ENCODE measurements at places on chromosomes 13 and 19. TPM values are rescaled to one million over a fixed set of nuclear protein-coding genes. Genes with fewer than 3 reads are reported as not detected.

DNA sequence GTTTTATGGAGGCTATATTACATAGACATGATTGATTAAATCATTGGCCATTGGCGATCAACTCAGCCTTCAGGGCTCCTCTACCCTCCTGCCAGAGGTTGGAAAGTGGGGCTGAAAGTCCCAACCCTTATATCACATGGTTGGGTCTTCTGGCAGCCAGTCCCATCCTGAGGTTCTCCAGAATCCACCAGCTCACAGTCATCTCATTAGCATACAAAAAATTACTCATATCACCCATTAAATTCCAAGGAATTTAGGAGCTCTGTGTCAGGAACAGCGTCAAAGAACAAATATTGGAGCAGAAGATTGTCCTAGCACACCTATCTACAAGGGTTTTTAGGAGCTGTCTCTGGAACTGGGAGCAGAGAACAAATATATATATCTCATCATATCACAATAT is 39.4 kb upstream of the FARP1 start:
- no peaks in the 10 kb centered on the region for H3K27me3 ChIP-seq
- DNase-seq: no peak
- no peak overlapping the region for H3K4me3 ChIP-seq

- no peak for DNase-seq
- peaks cover 14% of the 10 kb centered on the region for H3K36me3 ChIP-seq
- H3K4me1 ChIP-seq: peaks cover 23% of the 10 kb centered on the region
- peaks cover 2% of the 10 kb centered on the region for H3K27me3 ChIP-seq
- H3K4me3 ChIP-seq: no peak overlapping the region
- peak overlapping the region; percentile 40 for H3K27ac ChIP-seq
Observed at GRCh38 chr19:1231729-1232637, 5.8 kb downstream of the CBARP start.

- peak; percentile 67 for DNase-seq
- peaks cover 5% of the 10 kb centered on the region for H3K4me1 ChIP-seq
- peak overlapping the region; percentile 33 for H3K4me3 ChIP-seq
- peaks cover 16% of the 10 kb centered on the region for H3K27me3 ChIP-seq
Observed at GRCh38 chr19:1076951-1077350, 10.0 kb downstream of the ARHGAP45 start.

DNA sequence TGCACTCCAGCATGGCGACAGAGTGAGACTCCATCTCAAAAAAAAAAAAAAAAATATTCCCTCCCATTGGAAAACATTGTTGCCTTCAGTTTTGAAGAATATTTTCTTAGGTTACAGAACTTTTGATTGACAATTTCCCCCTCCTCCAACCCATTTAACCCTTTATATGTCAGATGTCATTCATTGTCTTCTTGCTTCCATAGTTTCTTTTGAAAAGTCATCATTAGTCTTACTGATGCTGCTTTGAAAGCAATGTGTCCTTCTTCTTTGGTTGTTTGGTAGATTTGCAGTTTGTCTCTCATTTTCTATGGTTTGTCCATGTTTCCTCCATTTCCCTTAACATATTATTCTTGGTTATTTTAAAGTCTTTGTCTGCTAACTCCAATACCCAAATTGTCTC is 25.4 kb downstream of the ZNF558 start:
- no peak overlapping the region for H3K27ac ChIP-seq
- peaks cover 86% of the 10 kb centered on the region for H3K36me3 ChIP-seq
- no peaks in the 10 kb centered on the region for H3K27me3 ChIP-seq
- H3K4me1 ChIP-seq: no peaks in the 10 kb centered on the region

GRCh38 chr13:74770361-74770760 is 636.2 kb upstream of the KLF12 start:
- no peaks in the 10 kb centered on the region for H3K36me3 ChIP-seq
- no peaks in the 10 kb centered on the region for H3K4me1 ChIP-seq
- DNase-seq: no peak
- no peak overlapping the region for H3K4me3 ChIP-seq
- H3K27ac ChIP-seq: no peak overlapping the region

- DNase-seq: no peak
- H3K27ac ChIP-seq: no peak overlapping the region
- no peaks in the 10 kb centered on the region for H3K27me3 ChIP-seq
- H3K4me3 ChIP-seq: no peak overlapping the region
- no peaks in the 10 kb centered on the region for H3K36me3 ChIP-seq
Observed at GRCh38 chr13:23684647-23685046, 114.4 kb downstream of the TNFRSF19 start.

DNA sequence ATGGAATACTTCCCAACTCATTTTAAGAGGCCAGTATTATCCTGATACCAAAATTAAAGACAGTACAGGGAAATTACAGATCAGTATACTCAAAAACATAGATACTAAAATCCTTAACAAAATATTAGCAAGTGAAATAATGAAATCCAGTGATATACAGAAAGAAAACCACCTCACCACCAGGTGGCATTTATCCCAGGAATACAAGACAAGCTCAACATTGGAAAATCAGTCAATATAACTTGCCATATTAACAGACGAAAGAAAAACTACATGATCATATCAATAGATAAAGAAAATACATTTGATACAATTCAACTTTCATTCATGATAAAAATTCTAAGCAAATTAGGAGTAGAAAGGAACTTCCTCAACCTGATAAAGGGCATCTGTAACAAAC is 6.7 kb upstream of the GNA15 start:
- no peaks in the 10 kb centered on the region for H3K27me3 ChIP-seq
- H3K4me1 ChIP-seq: no peaks in the 10 kb centered on the region
- DNase-seq: no peak
- no peak overlapping the region for H3K27ac ChIP-seq

DNA sequence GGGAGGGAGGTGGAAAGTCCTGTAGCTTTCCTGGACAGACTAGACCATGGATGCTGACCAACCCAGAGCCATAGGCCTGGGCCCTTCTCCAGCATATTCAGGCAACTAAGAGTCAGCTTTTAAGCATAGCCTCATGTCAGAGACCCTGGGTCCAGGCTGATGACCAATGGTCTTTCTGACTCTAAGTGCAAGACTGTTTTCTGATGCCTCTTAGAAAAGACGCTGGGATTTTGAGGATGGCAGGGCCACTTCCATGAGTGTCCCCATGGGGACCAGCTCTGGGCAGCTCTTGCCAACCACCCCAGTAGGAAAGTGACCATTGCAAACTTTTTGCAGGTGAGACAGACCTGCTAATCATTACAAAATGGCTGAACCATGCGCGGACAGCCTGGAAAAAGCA is 135.6 kb upstream of the KL start:
- peaks cover 8% of the 10 kb centered on the region for H3K4me1 ChIP-seq
- H3K27ac ChIP-seq: no peak overlapping the region
- no peak overlapping the region for H3K4me3 ChIP-seq
- no peaks in the 10 kb centered on the region for H3K36me3 ChIP-seq
- no peaks in the 10 kb centered on the region for H3K27me3 ChIP-seq
- no peak for DNase-seq

Gene YIF1B
- total RNA-seq: 33.0 TPM

Gene CEACAM4
- total RNA-seq: 0.25 TPM

Gene FXYD3
- 1.1 TPM for total RNA-seq

Gene CPT1C
- 2.5 TPM for total RNA-seq

Data from left ventricle myocardium inferior (tissue), 1 donor.